HFF-Myc (cell line): ENCODE measurements at places on chromosomes 5 and 9.

DNA sequence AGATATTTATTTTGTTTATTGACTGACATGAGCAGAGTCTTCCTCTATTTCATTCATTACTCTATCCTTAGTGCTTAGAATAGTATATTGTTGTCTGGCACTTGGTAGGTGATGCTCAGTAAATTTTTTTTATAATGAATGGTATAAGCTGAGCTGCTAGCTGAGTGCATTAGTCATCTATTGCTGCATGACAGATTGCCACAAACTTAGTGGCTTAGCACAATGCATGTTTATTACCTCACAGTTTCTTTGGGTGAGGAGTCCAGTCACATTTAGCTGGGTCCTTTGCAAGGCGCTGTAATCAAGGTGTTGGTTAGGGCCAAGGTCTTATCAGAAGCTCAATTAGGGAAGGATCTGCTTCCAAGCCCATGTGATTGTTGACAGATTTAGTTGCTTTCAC is 23.1 kb downstream of the SMAD5 start:
- no peak for DNase-seq

- no peak for DNase-seq
Measured at GRCh38 chr9:90007516-90008440, 403.0 kb downstream of the GADD45G start.

DNA sequence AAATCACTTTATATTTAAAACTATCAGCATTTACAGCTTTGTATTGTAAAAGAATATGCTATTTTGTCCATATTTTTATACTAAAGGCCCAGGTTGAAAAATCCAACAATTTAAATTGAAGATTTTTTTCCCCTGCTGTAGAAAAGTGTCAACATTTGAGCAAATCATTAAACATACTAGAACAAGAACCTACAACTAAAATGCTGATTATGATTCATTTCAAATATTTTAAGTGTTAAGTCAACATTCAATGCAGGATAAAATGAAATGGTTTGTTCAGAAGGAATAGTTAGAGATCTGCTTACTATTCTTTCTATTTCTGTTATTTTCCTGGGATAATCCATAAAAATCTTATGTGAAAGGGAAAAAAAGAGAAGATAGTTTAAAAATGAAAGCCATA is 866.5 kb upstream of the DMAC1 start:
- DNase-seq, result no peak

DNA sequence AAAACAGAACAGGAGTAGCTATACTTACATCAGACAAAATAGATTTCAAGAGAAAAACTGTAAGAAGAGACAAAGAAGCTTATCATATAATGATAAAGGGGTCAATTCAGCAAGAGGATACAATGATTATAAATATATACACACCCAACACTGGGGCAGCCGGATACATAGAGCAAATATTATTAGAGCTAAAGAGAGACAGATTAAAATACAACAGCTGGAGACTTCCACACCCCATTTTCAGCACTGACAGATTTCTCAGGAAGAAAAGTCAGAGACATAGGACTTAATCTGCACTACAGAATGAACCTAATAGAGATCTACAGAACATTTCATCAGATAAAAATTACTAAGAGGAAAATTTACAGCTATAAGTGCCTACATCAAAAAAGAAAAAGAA is 35.7 kb downstream of the OXCT1 start:
- no peak for DNase-seq

GRCh38 chr5:1665803-1666202 is 133.8 kb downstream of the MRPL36 start:
- DNase-seq, result no peak

DNA sequence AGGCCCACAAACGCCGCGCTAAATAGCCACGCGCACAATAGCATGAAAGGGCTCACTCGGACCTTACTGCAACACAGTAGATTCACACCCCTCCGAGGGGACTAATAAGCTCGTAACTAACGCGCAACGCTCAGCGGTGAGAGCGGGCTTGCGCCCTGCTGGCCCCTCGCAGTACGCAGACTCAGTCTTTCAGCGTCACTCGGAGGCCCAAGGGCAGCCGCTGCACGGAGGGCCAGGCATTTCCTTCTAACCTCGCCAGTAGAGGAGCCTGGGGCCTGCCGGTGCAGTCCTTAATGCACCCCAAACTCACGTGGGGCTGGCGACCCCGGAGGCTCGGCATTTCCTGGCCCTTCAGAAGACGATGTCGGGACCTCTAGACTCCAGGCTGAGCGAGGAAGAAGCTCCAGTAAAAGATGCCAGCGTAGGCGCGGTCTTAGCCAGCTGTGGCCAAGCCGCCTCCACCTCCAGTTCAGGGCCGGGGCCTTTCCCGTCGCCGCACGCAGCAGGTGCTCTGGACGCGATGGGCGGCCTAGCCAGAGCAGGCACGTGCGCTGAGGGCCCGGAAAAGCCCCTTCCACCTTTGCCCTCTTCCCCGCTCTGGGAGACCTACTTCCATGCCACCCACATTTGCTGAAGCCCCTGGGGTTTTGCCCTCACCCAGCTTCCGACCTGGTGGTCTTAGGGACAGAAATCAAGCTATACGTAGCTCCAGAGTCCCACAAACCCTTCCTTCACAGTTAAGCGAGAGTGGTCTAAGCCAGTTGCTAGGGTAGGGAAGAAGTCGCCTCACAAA is 38.3 kb upstream of the TIFAB start:
- no peak for DNase-seq

DNA sequence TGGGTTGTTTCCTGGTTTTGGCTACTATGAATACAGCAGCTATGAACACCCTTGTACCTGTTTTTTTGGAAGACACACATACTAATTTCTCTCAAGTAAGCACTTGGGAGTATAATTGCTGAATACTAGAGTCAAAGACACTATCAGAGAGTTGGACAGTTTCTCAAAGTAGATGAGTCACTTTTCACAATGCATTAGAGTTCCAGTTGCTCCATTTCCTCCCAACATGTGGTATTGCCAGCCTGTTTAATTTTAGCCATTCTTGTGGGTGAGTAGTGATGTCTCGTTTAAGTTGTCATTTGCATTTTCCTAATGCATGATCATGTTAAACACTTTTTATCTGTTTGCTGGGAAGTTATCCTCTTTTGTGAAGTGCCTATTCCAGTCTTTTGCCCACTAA is 81.6 kb upstream of the GDNF start:
- DNase-seq, result no peak

- no peak for DNase-seq
Measured at GRCh38 chr5:140633501-140633900, 526 bp upstream of the CD14 start.

GRCh38 chr9:92455217-92455616 is 27.1 kb downstream of the ASPN start:
- no peak for DNase-seq

- DNase-seq, result no peak
Measured at GRCh38 chr5:139486201-139486600, 3.6 kb upstream of the STING1 start.

DNA sequence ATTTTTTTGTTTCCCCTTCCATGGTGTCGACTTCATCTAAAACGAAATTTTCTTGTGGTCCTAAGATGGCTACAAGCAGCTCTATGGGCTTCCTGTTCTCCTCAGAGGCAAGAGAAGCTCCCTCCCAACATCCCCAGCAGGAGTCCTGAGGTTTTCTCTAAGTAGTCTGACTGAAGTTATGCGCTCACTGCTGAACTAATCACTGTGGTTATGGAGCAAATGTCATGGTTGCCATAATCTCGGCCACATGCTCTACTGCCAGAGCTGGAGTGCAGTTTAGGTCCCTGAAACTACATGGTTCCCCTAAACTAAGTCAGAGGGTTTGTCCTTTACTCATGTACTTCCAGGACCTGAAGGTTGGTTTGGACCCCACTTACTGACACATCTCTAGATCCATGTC is 68.0 kb upstream of the MAMDC2 start:
- no peak for DNase-seq

DNA sequence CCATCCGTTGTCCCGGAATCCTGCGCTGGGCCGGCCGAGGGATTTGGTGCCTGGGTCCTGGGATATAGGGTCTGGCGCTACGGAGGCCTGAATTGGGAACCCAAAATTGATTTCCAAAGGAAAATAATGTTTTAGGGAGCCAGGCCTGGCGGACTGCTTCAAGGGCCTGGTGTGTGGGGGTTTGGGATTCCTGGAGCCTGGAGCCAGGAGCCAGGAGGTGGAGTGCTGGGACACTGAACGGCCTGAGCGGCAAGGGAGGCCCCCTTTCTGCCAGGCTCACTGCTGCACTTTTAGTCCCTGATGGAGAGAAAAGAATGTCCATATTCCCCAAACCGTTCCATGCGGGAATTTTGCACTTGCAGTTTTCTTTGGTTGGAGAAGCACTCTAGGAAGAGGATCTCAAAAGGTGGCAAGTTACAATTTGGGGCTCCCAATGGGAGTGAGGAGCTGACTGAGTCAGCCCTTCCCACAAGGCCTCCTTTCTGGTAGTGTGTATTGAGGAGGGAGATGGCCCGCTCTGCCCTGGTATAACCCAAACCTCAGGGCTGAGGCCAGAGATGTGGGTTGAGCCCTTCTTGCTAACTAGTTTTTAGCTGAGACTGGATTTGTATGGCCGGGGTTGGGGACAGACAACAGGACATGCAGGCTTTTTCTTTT is 2.2 kb downstream of the LMX1B start:
- DNase-seq, result no peak

GRCh38 chr9:122379340-122379739 is 8.5 kb downstream of the PTGS1 start:
- DNase-seq, result no peak

- DNase-seq, result no peak
Measured at GRCh38 chr9:136029556-136029955, 65.5 kb downstream of the NACC2 start.

DNA sequence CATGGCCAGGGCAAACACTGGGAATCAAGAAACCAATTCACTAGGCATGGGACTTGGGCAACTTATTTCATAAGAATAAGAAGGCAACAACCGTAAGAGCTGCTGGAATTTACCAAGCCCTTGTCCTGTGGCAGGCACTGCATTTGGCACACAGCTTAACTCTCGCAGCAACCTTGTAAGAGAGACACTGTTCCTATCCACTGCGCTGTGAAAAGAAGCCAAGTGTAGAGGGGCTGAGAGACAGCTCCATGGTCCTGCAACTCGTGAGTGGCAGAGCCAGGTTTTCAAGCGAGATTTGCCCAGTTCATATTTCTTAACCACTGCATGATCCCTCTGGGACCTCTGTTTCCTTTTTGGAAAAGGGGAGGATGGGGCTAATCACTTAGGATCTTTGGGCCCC is 129.3 kb upstream of the STC2 start:
- DNase-seq, result no peak
